ENCODE measurements at places on chromosomes 6 and 20. TPM values are rescaled to one million over a fixed set of nuclear protein-coding genes. Genes with fewer than 3 reads are reported as not detected.

Gene FOXS1
- total RNA-seq: 0.48 TPM

Gene CSE1L
- total RNA-seq: 37.6 TPM

DNA sequence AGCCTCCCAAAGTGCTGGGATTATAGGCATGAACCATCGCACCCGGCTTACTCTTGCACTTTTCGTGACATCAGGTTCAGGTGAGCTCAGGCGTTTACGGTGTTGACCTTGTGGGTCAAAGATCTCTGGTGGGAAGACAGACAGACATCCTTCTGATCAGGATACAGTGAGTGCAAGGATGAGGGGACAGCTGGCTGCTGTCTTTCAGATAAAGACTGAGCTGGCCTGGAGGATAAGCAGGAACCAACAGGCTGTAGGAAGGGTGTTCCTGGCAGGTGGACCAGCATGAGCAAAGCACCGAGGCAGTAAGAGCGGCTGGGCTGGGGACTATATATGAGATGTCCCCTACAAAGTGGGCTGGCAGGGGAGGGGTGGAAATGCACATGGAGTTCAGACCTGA, 11.1 kb upstream of the GTSF1L start:
- DNase-seq: no peak

- no peak for DNase-seq
These were observed 55.2 kb upstream of the RNF24 start for GRCh38 chr20:4070323-4071177.

DNA sequence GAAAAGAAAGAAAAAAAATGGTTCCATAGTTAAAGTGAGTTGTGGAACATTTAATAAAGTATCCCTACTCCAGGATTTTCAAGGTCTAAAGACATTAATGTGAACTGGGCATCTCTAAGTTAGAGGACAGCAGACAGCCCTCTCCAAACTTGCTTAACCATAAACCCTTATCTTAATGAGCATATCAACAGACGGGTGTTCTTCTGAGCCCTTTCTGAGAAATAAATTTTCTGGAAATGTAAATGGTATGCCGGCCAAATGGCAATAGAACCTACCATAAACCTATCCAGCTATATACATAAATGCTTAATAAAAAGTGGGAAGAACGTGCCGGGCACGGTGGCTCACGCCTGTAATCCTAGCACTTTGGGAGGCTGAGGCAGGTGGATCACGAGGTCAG, 12.5 kb downstream of the SLC18B1 start:
- no peak for DNase-seq

DNA sequence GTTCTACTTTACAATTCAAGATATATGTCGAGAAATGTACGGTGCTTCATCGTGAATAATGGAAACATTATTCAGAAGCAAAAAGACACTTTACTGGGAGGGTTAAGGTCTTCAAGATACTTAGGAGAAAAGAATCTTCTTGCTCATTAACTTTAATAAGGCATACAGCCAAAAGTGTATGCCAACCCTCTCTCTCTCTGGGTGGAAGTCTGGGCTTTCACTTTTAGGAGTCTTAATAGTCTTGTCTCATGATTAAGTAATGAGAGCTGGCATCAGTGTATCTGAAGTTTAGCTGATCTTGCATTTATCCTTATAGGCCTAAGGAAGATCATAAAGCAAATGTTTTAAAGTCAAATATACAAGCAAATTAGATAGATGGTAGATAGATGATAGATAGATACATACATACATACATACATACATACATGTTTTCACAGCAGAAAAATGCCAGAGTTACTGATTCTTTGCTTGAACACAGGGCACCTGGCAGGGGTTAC, 21.5 kb downstream of the OLIG3 start:
- no peak for DNase-seq

DNA sequence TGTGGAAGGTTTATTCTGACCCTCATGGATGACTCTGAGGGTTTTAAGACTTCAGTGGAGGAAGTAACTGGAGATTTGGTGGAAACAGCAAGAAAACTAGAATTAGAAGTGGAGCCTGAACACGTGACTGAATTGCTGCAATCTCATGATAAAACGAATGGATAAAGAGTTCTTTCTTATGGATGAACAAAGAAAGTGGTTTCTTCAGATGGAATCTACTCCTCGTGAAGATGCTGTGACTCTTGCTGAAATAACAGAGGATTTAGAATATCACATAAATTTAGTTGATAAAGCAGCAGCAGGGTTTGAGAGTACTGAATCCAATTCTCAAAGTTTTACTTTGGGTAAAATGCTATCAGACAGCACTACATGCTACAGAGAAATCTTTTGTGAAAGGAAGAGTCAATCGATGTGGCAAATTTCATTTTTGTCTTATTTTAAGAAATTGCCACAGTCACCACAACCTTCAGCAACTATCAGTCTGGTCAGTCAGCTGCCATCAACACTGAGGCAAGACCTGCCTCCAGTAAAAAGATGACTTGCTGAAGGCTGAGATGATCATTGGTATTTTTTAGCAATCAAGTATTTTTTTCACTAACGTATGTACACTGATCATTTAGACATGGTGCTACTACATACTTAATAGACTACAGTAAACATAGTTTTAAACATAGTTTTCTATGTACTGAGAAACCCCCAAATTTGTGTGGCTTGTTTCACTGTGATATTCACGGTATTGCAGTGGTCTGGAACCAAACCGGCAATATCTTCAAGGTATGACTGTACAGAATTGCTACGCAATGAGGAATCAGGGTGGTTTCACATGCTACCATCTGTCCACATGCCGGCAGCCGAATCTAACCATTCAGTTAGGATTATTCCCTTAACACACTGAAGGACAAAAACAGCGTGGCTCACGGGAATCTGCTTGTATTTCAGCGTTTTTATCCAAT, 149.0 kb downstream of the MYB start:
- DNase-seq: no peak

- DNase-seq: no peak
These were observed 140.9 kb downstream of the GJA10 start for GRCh38 chr6:90035047-90035723.

Data from omental fat pad (tissue), 4 donors.